CD4-positive, alpha-beta T cell treated with Interferon gamma for 1 hour (primary cell): ENCODE measurements at places on chromosomes 12 and 14.
A peak's percentile ranks its signal among the peaks of the same experiment; 100 is the strongest.

- DNase-seq = no peak
These were observed 13.3 kb upstream of the LLPH start for GRCh38 chr12:66143868-66144267.

GRCh38 chr12:23758608-23759007 lies 190.9 kb downstream of the SOX5 start:
- DNase-seq = no peak

DNA sequence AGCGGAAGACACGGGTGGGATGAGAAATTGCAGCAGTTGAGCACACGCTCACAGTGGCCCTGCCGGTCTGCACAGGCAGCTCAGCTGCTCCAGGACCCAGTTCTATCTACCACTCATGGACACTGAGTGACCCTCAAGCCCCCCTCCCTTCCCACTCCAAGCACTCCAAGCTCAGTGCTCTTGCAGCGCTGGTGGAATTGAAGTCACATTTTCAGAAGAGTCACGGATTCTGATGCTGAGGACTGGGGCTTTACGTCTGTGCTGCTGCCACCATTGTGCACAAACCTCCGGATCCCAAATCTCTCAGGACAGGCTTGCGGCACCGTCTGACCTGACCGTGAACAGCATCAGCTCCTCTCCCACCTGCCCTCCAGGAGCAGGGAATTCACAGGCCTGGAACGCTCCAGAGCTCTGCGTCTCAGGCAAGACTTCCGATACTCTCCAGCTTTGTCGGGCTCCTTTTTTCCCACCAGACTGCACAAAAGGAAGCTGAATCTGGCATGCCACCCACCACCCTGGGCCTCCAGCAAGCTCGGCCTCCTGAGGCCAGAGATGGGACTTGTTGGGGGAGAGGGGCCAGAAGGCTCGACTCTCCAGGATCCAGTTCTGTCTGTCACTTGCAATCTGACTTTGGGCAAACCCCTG lies 213.1 kb upstream of the RTL1 start:
- no peak for DNase-seq

DNA sequence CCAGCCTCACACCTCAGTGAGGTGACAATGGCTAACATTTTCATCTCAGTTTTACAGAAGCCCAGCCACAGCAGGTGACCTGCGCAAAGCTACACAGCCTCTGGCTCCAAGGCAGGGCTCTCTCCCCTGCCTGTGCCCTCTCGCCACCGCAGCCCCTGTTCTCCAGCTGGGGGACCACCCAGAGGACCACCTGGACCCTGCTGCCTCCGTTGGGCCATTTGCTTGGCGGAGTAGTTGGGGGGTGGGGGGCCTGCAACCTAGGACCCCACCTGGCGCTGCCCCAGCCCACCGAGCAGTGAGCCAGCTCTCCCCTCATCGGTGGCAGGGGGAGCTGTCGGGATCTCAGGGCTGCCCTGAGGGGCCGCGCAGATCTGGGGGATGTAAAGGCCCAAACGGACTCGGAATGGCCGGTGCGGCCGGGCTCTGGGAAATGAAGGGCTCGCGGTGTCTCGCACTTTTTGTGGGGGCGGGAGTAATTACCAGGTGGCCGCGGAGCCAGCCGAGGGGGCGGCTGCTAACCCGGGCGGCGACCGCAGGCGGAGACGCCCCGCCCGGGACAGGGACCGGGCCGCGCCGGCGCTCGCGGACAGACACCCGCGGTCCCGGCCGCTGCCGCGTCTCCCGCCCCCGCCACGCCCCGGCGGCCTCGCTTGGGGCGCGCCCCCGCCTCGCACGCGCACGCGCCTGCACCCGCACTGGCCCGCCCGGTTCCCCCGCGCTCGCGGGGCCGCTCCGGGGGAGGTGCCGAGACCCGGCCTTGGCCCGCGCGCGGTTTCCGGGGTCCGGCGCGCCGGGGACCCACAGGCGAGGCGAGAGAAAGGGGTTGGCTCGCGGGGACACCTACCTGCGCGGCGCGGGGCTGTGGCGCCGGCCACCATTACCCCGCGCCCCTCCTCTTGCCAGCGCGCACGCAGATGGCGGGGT lies 8.6 kb upstream of the GPR68 start:
- peak; percentile 42 for DNase-seq

DNA sequence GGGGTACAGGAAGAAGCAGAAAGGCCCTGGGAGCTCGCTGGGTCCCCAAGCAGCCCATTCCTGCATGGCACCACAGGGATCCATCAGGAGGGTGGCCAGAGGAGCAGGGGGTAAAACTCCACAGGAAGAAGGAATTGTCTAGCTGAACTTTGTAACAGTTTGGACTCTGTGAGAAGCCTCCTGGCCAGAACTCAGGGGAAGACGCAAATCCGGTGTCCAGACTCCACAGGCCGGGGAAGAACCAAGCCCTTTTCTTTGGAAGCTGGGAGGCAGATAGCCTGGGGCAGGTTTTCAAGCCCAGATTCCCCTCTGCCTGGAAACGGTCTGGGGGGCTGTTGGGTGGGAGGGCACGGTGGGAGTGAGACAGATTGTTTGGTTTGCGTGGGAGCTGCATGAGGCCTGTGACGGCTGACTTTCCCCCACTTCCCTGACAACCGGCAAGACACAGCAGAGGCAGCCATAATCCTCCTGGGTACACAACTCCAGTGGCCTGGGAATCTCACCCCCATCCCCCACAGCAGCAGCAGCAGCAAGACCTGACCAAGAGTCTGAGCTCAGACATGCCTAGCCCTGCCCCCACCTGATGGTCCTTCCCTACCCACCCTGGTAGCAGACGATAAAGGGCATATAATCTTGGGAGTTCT lies 16.7 kb downstream of the GPHB5 start:
- no peak for DNase-seq

DNA sequence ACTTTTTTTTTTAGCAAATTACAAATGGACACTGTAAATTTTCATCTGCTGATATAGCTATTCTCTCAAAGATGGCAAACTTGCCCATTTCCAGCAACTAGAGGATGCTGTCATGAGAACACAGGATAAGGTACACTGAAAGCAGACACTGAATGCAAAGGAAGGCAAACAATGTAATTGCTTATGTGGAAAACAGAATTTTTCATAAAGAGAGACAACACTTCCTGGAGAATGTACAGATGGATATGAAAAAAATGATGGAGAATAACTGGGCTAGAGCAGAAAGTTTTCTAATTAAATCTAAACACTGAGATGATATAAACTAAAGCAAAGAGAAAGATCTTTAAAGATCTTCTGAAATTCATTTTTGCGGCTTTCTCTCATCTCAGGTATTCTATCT lies 581 bp downstream of the CD69 start:
- DNase-seq = no peak

DNA sequence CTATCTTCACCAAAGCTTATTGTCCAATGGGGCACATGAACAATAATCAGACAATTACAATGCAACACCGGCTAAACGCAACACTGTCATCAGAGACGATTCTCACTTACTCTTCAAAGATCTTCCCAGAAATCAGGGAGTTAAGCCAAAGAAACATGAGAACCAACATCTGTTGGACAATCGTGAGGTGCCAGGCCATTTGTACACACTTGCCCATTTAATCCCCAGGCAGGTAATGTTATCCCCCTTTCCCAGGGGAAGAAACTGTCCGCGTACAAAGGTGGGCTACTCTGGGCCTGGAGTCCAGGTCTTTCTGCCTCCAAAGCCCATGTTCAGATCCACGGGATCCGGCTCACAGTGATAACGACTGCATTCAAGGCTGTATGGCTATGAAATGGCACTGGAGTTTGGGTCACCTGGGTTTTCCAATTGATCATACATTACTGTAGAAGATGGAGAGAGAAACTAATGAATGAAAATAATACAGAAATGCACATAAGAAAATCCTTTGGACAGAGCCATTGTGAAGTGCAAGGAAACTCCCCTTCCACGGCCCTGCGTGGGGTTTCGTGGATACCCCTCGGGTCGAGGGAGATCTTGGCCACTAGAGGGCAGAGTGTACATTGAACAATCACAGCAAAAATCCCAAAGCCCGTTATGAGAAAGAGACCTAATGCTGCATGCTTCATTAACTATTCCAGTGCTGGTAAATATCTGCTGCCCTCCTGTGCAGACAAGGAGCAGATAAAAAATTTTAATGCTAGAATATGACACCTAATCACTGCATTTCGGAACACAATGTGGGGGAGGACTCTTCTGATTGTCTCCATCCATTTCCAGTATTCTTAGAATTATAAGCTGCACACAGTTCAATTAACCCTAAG lies 111.4 kb downstream of the EGLN3 start:
- peak; percentile 7 for DNase-seq

DNA sequence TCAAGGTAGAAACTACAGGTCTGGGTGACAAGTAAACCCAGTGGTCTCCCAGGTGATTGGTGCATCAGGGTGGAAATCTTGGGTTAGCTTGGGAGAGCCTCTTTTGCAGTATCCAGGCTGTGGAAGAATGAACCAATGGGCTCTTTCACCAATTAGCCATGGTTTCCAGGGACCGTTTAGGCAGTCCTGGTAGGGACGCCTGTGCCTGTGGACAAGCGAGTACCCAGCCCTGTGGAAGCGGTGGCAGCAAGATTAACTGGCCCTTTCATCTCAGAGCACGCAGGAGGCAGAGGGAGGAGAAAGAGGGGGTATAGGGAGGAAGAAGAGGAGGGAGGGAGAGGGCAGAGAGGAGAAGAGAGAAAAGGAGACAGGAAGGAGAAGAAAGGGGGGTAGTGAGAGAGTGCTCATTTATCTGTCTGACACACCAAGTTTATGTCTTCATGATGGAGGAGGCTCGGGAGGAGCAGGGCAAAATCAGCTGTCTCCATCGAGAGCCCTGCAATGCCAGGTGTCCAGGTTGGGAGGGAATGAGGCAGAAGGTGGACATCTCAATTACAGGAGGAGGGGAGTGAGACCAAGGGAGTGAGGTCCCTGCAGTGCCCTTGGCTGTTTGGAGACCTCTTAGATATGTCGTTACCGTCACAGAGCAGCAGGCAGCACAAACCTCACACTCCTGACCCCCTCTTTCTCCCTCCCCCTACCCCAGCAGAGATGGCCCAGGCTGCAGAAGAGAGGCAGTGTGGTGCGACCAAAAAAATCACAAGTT lies 4.6 kb upstream of the ZDHHC22 start:
- DNase-seq = no peak

- no peak for DNase-seq
These were observed 150.7 kb upstream of the CPM start for GRCh38 chr12:69083689-69084088.

DNA sequence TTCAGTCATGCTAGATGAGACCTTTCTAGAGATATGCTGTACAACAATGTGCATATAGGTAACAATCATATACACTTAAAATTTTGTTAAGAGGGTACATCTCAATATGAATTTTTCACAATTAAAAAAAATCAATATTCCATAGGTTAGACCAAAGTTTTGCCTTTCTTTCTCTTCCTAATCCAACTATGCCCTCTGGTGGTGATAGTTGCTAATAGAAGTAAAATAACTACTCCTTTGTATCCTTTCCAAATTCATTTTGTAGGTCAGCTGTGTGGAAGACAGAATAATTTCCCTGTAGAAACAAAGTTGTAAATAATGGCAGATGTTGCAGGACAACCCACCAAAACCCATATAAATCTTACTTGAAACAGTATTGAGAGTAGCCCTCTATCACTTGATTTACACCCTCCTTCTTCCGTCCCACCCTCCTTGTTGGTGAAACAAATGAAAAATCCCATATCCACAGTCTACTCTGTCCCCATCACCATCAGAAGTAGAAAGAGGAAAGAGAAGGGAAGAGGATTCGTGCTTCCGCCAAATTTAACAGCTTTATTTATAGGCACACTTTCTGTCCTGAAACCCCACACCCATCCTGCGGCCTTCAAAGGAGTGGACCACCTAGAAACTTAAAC lies 34.2 kb upstream of the KICS2 start:
- DNase-seq = no peak

GRCh38 chr12:40727774-40728483 lies 35.7 kb downstream of the CNTN1 start:
- DNase-seq = no peak

- DNase-seq = no peak
These were observed 362.6 kb upstream of the CLEC14A start for GRCh38 chr14:38618514-38618913.

GRCh38 chr12:42090899-42091298 lies 53.8 kb downstream of the GXYLT1 start:
- DNase-seq = no peak
